ENCODE measurements at places on chromosomes 2 and 18.

DNA sequence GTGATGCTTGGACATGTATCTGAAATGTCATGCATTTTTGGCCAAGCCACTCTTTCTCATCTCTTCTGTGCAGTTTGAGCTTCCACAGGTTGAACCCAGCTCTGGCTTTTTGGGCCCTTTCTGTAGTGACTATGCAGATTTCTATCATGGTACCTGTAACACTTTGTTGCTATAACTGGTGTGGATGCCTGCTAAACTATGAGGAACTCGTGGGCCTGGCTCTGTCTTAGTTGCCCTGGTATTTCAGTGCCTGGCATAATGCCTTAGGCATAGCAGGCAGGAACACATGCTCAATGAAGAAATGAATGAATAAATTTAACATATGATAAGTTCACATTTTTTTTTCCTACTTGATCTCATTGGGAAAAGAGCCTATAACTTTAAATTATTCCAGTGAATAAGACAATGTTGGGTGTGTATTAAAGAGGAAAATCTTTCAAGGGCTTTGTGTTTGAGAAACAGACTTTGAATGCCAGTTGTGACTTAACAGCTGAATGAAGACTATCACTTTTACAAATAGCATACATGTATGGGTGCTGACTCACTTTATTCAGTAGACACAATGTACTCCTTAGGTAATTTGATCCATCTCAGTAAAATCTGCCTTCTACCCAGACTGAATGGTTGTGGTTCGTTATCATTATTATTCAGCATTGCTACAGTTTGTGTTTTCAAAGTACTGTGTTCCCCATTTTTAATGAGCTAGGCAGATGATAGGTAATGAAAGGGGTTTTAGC, 86.4 kb upstream of the MAP4K3 start:
- no peak for DNase-seq

DNA sequence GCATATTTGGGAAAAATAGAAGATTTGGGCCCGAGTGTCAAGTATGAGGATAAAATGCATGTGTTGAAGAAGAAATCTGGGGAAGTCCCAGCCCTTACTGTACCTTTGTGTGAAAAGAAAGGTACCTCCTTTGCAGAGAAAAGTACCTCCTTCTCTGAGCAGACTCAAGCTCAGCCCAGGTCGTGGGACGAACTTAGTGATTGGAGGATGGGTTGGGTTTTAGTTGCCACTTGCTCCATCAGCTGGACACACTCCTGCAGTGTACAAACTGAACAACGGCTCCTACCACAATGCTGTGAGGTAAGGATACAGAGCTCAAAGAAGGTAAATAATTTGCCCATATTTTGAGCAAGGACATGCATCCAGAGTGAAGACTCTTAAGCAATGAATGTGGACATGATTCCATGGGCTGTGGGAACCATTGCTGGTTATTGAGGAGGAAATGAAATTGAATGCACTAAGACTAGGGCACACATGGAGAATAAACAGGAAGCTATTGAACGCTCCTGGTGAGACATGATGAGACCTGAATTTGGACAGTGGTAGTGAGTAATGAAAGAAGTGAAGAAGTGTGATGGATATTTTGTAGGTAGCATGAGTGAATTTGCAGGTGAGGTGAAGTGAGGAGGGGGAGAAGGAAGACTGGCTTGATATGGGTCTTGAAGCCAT, 49.8 kb upstream of the IL1RL1 start:
- DNase-seq = no peak

DNA sequence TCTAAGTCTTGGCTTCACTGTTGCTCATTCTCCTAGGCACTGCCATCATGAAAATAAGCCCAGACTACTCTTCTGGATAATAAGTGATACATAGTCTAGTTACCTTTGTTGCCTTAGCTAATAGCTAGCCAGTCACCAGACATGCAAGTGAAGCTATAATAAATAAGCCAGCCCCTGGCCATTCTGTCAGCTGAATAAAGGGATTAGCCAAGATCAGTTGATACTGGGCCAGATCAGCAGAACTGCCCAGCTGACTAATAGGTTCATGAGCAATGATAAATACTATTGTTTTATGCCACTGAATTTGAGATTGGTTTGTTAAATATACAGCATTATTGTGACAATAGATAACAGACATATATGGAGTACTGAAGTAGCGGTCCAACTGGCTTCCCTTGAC, 8.0 kb upstream of the C2orf69 start:
- no peak for DNase-seq

GRCh38 chr2:140658760-140659692, 1471.8 kb downstream of the LRP1B start:
- no peak for DNase-seq

GRCh38 chr2:17857021-17857420, 21.4 kb upstream of the KCNS3 start:
- DNase-seq = no peak

- no peak for DNase-seq
Observed at GRCh38 chr2:56347881-56348280, 164.1 kb downstream of the CCDC85A start.

DNA sequence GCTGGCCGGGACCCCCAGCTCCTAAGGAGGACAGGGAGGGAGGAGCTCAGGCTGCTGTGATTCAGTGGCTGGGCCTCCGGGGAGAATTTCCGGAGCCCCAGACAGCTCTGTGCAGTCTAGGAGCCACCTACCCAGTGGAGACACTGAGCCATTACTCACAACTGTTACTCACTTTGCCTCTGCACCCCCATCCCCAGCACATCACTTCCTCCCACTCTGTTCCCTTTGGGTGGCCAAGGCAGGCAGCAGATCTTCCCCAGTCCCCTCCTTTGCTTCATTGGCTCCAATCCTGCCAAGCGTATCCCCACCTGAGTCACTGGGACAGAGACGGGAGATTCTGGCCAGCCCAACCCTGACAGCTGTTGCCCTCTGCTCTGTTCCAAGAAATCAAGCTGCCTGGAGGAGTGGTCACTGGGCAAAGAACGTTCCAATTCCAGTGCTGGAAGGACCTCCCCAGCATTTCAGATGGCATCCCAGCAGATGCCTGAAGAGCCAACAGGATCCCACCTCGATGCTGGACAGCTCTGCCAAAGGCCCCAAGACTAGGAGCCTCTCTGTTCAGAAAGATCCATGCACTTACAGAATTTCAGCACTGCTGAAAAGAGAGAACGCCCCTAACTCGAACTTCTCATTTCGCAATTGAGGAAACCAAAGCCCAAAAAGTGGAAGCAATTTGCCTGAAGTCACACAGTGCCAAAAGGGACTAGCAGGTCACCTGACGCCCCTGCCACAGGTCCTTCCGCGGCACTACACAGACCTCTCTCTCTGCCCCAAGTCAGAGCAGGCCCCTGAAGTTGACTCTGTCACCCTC, 68.3 kb downstream of the TNS1 start:
- no peak for DNase-seq

DNA sequence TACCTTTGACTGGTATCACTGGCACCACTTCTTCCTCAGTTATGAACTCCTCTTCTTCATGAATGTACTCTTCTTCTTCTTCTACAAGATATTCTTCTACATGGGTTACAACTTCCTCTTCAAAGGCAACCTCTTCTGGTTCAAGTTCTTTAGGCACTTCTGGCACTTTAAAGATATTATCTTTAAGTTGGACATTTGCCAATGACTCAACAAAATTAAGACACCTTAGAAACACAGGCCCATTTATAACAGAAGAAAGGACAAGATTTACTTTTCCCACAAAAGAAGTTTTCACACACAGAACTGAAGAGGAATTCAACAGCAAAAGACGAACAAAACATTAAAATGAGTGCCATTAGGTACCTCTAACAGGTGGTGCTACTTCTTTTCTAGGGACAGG, 127.3 kb downstream of the TTN start:
- no peak for DNase-seq

DNA sequence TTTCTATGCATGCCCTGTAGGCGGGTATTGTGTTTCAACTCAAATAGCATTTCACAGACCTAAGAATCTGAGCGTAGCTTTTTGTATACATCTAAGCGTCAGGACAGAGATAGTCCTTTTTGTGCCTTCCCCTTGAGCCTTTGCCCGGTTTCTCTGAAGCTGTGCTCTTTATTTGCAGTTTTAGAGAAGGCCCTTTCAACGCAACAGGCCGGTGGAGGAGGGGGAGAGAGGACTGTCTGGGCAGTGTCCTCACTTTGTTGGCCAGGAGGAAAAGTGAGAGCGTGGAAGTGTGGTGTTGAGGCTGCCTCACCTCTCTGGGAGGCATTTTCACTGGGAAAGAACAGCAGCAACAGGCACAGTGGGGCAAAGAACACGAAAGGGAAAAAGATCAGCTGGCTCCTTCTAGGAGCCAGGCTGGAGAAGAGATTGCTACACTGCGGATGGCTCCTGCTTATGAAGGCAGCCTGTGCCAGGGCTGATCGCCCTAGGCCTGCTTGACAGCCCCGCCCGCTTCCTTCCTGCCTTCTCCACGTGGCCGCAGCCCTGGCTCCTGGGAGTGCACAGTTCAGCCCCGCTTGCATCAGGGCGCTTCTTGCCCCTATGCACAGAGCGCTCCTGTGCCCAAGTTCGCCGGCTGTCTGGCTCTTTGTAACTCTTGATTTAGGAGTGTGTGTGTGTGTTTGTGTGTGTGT, 195.6 kb upstream of the POU3F3 start:
- no peak for DNase-seq

DNA sequence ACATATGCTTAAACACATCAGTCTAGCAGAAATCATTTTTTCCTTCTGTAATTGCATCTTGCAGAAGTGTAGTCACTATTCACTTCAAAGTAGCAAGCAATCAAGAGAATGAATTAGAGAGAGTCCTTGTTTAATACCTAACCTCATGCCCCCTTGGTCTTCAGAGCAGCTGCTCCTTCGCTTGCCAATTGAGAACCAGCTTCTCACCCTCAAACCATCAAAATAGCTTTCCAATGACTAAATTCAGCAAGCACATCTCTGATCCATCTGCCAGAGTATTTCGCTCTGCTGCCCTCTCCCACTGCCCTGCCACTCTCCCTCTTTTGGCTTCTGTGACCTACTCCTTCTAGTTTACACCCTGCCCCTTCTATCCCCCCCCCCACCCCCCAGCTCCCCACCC, 120.7 kb upstream of the AGAP1 start:
- DNase-seq = no peak

DNA sequence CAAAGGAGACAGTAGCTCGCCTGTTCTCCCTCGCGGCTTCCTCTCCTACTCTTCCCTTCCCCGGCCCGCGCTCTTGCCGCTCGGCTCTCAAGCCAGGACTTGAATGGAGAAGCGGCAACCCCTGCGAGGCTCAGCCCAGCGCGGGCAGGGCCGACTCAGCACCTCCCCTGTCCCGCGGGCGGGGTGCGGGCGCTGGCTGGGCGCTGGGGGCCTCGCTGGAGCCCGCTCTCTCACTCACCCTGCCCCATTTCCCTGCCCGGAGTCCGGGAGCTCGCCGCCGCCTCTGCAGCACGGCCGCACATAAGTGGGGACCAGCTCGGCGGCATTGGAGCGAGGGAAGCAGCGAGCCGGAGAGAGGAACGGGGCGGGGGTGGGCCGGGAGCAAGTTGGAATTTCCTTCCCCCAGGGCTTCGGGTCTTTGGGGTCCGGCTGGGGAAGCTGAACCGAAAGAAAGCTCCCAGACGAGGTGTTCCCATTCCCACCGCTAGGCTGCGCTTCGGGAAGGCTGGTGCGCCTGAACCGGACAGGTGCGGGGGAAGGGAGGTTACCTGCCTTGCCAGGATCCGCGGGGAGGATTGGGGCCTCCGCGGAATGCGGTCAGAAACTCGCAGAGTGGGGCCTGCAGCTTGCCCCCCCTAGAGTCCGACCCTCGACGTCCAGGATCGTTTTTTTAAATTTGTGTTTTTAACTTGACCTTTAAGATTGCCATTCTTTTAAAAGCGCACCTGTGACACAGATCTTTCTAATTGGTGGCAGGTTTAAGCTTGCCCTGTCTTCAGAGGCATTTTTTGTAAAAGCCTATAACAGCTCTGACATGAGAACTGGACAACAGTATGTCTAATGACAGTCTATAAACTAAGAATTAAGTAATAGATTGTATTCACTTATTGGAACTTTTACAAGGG, at the start of gene COBLL1:
Gene COBLL1 (minus strand): TSS at position 105 of the 905 bp plus-strand sequence. CDS start 627 bp downstream, outside the sequence.
- DNase-seq = peak; percentile 45

- no peak for DNase-seq
Observed at GRCh38 chr2:82330155-82330554, 2025.6 kb upstream of the LRRTM1 start.

DNA sequence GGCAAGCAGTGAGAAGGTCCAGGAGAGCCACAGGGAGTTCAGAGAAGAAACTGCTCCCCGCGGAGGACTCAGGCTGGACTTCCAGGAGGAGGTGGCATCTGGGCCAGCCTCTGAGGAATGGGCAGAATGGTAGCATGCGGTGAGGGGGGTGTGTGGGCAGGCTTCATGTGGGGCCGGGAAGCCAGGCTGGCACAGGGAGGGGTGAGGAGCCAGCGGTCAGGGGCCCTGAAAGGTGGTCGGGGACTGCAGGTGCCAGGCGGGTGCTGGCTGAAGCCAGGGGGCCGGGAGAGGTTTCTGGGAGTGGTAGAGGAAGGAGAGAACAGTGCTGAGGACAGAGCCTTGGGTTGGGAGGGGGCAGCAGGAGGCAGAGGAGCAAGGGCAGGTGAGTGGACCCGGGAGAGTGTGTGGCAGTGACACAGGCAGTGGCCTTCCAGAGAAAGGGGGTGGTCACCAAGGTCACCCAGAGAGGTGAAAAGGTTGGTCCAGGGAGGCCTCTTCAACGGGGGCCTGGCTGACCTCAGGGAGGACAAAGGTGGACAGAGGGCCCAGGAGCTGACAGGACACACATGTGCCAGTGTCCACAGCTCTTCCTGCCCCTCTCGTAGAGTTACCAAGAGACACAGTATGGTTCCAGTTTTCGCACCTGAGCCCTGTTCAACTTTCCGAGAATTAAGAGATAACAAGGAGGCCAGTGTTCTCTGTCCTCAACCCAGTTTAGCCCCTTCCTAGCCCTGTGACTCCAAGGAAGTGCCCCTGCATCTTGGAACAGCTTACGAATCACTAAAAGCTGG, 101.2 kb upstream of the ASB18 start:
- peak; percentile 25 for DNase-seq

Measured in activated CD8-positive, alpha-beta memory T cell treated with anti-CD3 and anti-CD28 coated beads, Interleukin-2, amount 10 ng/mL, durations not matched to agents 7 days and 5 days (primary cell).